Kasumi-1 (cell line): ENCODE measurements at places on chromosomes 4 and X.

DNA sequence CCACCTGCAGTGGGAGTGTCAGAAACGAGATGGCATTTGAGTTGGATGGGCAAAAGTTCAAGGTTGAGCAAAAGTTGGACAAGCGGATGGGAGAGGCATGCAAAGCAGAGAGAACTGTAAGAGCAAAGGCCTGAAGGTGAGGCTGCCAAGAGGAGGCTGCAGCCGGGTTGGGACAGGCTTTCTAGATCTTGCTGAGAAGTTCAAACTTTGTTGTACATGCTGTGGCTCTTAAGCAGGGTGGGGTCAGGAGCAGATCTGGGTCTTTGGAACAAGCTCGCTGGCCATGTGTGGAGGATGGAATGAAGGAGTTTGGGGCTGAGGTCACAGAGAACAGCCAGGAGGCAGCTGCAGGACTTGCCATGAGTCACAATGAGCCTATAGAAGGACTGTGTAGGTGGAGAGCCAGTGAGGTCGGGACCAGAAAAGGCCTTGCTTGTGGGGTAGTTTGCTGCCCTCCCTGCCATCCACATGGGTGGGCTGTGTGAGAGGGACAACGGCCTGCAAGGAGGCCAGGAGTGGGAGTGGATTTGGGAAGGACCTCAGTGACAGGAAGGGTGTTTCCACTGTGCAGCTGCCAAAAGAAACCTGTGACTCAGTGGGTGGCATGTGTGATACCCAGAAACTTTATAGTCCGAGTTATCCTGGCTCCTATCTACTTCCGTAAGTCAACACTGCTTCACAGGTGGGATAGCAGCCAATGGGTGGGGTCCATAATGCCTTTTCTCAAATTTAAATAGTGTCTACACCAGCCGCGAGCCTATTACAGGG, 210.4 kb downstream of the MID1IP1 start:
- DNase-seq, result no peak

DNA sequence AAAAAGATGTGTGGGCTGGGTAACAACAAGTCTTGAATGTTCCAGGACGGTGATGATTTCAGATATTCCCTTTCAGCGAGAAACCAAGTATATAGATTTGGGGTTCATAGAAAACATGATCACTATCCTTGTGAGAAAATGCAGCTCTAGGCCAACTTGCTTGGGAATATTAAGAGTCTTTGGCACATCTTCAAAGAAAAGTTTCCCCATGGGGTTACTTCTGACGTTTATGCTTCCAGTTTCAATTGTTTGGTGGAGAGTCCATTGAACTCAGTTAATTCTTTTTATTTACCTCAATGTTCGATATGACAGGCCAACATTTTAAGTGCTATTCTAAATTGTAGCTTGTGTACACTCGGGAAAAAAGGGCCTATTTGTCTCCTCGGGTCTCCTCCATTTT, 126.7 kb downstream of the NHS start:
- no peak for DNase-seq

DNA sequence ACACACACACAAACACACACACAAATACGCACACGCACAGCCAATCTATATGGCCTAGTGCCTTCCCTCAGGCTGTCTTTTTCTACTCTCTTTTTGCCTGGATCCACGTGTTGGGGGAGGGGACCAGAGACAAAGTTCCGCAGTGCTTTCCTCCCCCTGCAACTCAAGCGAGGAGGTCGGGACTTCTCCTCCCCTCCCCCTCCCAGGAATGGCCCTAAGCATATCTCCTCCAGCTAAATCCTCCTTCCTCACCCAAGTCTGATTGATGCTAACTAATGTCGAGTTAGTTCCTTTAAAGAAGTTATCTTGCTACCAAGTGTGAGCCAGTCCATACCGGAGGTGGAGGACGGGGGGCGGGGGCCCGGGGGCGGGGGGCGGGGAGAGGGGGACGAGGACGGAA, 141.2 kb upstream of the ZIC3 start:
- DNase-seq, result no peak

- no peak for DNase-seq
Measured at GRCh38 chr4:82918091-82918490, 17.6 kb downstream of the THAP9 start.

DNA sequence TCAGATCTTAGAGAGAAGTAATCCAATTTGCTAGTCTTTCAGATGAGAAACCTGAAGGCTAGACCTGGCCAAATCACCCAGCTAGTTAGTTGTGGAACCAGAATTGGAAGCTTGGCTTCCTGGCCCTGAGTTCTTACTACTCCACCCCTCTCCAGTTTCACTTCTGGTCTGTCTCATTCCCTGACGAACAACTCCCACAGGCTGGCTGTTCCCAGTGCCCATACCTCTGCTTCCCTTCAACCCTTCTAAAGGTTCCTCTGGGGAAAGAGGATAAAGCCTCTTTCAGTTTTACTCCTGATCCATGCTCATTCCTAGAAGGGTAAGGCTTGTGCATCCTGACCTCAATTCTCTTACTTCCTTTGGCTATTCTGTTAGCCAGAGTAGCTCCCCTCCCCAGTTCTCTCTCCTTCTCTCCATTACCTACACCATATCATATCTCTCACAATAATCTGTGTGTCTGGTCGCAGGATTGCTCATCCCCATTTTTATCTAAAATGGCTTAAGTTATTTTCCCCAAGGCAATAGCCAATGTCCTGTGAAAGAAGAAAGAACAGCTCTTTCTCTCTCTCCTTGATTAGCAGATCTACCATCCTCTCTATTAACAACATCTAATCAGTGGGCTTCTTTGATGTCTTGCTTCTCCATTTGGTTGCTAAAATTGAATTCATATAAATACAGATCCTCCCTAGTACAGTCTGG, 155.0 kb upstream of the MAOA start:
- no peak for DNase-seq

- DNase-seq, result no peak
Measured at GRCh38 chr4:100295792-100296191, 105.5 kb upstream of the DDIT4L start.
